ENCODE measurements at places on chromosomes 2 and 18.

DNA sequence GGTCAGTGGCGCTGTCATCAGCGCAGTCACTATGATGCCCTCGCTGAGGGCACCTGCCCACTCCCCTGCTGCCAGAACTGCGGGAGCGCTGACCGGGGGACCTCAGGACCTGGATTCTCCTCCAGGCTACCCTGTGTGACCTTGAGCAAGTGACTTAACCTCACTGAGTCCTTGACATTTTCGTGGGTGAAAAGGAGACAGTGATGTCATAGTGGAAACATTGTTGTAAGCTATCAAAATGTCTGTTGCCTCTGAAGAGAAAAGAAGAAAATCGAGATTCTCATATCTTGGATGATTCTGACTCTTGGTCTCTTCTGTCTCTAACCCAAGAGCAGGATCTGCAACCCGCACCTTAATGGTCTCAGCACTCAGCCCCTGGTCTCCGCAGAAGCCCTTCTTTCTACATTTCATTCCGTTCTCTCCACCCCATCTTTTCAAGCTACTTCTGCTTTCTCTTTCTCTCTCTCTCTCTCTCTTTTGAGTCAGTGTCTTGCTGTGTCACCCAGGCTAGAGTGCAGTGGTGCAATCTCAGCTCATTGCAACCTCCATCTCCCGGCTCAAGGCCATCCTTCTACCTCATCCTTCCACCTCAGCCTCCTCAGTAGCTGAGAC, 978 bp upstream of the TUBA4A start:
- peak overlapping the region; percentile 31 for H3K27ac ChIP-seq
- DNase-seq = no peak
- no peaks in the 10 kb centered on the region for H3K27me3 ChIP-seq
- H3K36me3 ChIP-seq = no peaks in the 10 kb centered on the region
- peak overlapping the region; percentile 57 for H3K4me3 ChIP-seq

DNA sequence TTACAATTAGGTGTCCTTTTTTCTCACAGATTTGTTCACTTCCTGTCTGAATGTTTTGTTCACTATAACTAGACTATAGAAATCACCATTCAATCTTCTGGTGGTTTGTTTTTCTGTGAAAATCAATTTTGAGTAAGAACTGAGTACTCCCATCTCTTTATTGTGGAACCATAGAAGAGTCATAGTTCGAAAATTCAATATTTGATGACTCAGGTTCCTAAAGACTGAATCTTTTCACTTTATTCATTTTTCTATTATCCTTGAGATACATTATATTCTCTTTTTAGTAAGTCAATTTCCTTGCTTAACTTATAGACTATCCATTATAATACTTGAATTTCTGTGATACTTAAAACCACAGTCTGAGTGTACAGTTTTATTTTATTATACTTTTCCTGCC, 49.3 kb upstream of the KCNH7 start:
- DNase-seq = no peak
- H3K27me3 ChIP-seq = no peaks in the 10 kb centered on the region
- no peak overlapping the region for H3K4me3 ChIP-seq
- no peak overlapping the region for H3K27ac ChIP-seq

- H3K27me3 ChIP-seq = no peaks in the 10 kb centered on the region
- DNase-seq = no peak
- no peaks in the 10 kb centered on the region for H3K4me1 ChIP-seq
- no peak overlapping the region for H3K4me3 ChIP-seq
- H3K36me3 ChIP-seq = no peaks in the 10 kb centered on the region
- no peak overlapping the region for H3K27ac ChIP-seq
These were observed 170.5 kb downstream of the FTCDNL1 start for GRCh38 chr2:199680482-199680881.

GRCh38 chr2:234447963-234448362, 48.9 kb downstream of the ARL4C start:
- no peak for DNase-seq
- peaks cover 1% of the 10 kb centered on the region for H3K4me1 ChIP-seq
- no peak overlapping the region for H3K27ac ChIP-seq

DNA sequence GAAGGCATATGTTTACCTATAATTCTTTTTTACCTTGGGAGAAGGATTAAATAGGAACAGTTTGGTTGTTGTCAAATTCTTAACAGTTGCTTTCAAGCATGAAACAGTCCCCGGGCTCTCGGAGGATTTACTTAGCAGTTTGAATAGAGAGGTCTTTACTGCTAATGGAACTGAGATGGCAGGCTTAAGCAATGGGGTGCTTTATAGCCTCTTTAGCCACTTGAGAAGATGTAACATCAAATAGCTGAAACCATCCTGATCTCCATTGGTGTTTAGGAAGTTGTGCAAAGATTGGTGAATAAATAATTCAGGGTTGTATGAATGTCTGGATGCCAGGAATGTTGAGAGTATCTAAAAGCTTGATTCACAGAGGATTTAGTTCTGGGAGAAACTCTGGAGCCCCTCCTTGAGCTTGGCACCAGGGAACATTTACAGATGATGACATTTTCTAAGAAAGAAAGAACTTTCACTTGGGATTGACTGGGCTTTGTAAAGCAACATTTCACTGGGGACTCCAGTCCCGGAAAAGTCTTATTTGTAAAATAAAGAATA, 51.9 kb downstream of the PTPRM start:
- H3K4me1 ChIP-seq = peaks cover 1% of the 10 kb centered on the region
- no peak overlapping the region for H3K27ac ChIP-seq

GRCh38 chr2:100222844-100223243, 80.5 kb upstream of the AFF3 start:
- H3K4me3 ChIP-seq = no peak overlapping the region
- no peak overlapping the region for H3K27ac ChIP-seq
- H3K36me3 ChIP-seq = no peaks in the 10 kb centered on the region
- H3K27me3 ChIP-seq = no peaks in the 10 kb centered on the region

GRCh38 chr18:54181856-54182602, 42.4 kb downstream of the MBD2 start:
- DNase-seq = no peak
- H3K36me3 ChIP-seq = no peaks in the 10 kb centered on the region
- no peaks in the 10 kb centered on the region for H3K27me3 ChIP-seq
- no peak overlapping the region for H3K27ac ChIP-seq
- no peak overlapping the region for H3K4me3 ChIP-seq

DNA sequence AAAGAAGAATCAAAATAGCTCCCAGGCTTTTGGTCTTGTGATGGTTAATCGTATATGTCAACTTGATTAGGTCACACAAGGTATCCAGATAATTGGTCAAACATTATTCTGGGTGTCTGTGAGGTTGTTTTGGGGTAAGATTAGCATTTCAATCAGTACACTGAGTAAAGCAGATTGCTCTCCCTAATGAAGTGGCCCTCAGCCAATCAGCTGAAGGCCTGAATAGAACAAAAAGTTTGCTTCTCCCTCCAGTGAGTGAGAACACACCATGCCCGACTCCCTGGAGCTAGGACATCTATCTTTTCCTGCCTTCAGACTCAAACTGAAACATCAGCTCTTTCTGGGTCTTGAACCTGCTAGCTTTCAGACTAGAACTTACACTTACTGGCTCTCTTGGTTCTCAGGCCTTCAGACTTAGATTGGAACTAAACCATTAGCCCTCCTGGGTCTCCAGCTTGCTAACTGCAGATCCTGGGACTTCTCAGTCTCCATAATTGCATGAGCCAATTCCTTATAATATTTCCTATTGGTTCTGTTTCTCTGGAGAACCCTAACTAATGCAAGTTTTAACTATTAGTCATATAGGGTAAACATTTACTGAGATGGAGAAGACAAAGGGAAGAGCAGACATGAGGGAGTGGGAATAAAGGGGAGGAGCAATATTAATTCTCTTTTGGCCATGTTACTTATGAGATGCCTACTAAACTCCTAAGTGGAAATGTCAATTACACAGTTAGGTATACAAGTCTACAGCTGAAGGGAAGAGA, 25.5 kb downstream of the LNPK start:
- H3K36me3 ChIP-seq = no peaks in the 10 kb centered on the region
- no peak overlapping the region for H3K27ac ChIP-seq
- H3K4me1 ChIP-seq = no peaks in the 10 kb centered on the region
- no peaks in the 10 kb centered on the region for H3K27me3 ChIP-seq
- H3K4me3 ChIP-seq = no peak overlapping the region
- DNase-seq = no peak

DNA sequence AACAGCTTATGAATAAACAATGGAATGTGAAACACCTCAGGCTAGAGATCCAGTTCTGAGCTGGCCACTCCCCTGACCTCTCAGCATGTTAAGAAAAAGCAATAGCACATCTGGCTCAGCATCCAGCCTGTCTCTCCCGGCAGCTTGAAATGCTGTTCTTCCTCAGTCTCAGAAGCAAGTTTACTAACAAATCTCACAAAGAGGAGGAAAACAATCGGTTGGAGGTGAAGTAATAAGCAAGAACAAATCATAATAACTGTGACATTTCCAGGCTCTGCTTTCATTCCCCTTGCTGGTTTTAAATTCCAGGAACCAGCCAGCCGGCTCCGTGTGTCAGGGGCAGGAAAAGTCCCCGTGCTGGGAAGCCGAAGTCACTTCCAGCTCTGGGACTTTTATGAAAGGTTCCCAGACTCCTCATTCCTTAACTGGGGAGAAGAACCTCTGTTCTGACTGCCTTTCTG, 133.9 kb upstream of the ARL4C start:
- H3K27me3 ChIP-seq = no peaks in the 10 kb centered on the region
- no peak overlapping the region for H3K27ac ChIP-seq
- no peaks in the 10 kb centered on the region for H3K4me1 ChIP-seq
- H3K36me3 ChIP-seq = no peaks in the 10 kb centered on the region

GRCh38 chr18:22838221-22838620, 94.9 kb upstream of the RBBP8 start:
- no peak overlapping the region for H3K4me3 ChIP-seq
- no peaks in the 10 kb centered on the region for H3K36me3 ChIP-seq
- H3K27me3 ChIP-seq = no peaks in the 10 kb centered on the region
- no peak for DNase-seq
- H3K4me1 ChIP-seq = no peaks in the 10 kb centered on the region
- H3K27ac ChIP-seq = no peak overlapping the region

DNA sequence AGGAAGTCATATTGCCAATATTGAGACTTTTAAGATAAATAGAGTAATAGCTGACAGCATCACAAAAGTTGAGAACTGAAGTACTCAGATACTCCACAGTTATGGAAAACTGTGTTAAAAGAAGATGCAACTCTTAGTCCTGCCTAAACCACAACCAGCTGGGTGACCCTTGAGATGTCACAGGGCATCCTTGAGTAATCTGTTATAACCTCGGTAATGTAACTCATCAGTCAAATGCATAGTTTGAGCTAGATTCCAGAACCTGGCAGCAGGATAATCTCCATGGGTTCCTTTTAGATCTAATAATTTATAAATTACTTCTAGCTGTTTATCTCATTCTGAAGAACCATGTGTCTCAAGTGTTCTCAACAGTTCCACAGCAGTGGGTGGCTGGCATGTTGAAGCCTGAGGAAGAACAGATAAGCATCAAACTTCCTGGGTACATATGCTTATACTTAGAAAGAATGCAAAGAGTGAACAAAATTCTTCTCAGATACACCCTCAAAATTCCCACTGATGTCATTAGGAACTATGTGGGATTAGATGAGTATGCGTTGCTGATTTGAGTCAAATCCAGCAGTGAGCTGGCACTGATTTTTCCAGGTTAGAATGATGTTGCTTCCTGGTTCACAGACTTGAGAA, 304.1 kb upstream of the ERBB4 start:
- H3K36me3 ChIP-seq = no peaks in the 10 kb centered on the region
- no peaks in the 10 kb centered on the region for H3K27me3 ChIP-seq
- DNase-seq = no peak
- H3K4me3 ChIP-seq = no peak overlapping the region

- no peaks in the 10 kb centered on the region for H3K36me3 ChIP-seq
- H3K4me1 ChIP-seq = peaks cover 1% of the 10 kb centered on the region
- DNase-seq = no peak
- H3K27ac ChIP-seq = no peak overlapping the region
These were observed 6.0 kb downstream of the MRPL30 start for GRCh38 chr2:99187011-99187410.

- H3K27me3 ChIP-seq = no peaks in the 10 kb centered on the region
- no peak overlapping the region for H3K4me3 ChIP-seq
- no peak for DNase-seq
- H3K36me3 ChIP-seq = no peaks in the 10 kb centered on the region
These were observed 2.2 kb downstream of the MPP4 start for GRCh38 chr2:201696151-201696659.

GRCh38 chr2:38793511-38793910, 15.5 kb downstream of the GEMIN6 start:
- no peak for DNase-seq
- H3K27me3 ChIP-seq = no peaks in the 10 kb centered on the region
- H3K4me3 ChIP-seq = no peak overlapping the region
- no peaks in the 10 kb centered on the region for H3K36me3 ChIP-seq
- no peaks in the 10 kb centered on the region for H3K4me1 ChIP-seq

- no peak overlapping the region for H3K27ac ChIP-seq
- peaks cover 4% of the 10 kb centered on the region for H3K4me1 ChIP-seq
- DNase-seq = no peak
These were observed 94.4 kb downstream of the EIPR1 start for GRCh38 chr2:3283206-3283605.

- no peak for DNase-seq
- no peak overlapping the region for H3K27ac ChIP-seq
- no peaks in the 10 kb centered on the region for H3K36me3 ChIP-seq
- no peaks in the 10 kb centered on the region for H3K27me3 ChIP-seq
- no peaks in the 10 kb centered on the region for H3K4me1 ChIP-seq
These were observed 61.2 kb downstream of the FAM171B start for GRCh38 chr2:186755066-186755465.

DNA sequence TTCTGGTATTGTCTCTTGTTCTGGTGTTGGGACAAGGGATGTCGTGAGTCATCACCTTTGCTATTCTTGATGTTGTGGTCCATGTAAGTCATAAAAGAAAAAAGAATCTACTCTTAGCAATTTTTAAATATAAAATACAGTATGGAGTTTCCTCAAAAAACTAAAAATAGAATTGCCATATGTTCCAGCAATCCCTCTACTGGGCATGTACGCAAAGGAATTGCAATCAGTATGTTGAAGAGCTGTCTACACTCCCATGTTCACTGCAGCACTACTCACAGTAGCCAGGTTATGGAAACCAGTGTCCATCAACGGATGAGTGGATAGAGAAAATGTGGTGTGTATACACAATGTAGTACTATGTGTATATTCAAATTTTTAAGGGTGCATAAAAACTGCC, 10.9 kb upstream of the GNAL start:
- H3K36me3 ChIP-seq = no peaks in the 10 kb centered on the region
- H3K27ac ChIP-seq = no peak overlapping the region
- H3K4me3 ChIP-seq = no peak overlapping the region
- DNase-seq = no peak
- H3K27me3 ChIP-seq = no peaks in the 10 kb centered on the region
- no peaks in the 10 kb centered on the region for H3K4me1 ChIP-seq

GRCh38 chr2:21891191-21891590, 767.4 kb downstream of the TDRD15 start:
- no peak overlapping the region for H3K27ac ChIP-seq
- peaks cover 6% of the 10 kb centered on the region for H3K4me1 ChIP-seq
- no peaks in the 10 kb centered on the region for H3K36me3 ChIP-seq
- no peaks in the 10 kb centered on the region for H3K27me3 ChIP-seq

- H3K27me3 ChIP-seq = no peaks in the 10 kb centered on the region
- no peak overlapping the region for H3K4me3 ChIP-seq
- H3K36me3 ChIP-seq = no peaks in the 10 kb centered on the region
- no peaks in the 10 kb centered on the region for H3K4me1 ChIP-seq
- H3K27ac ChIP-seq = no peak overlapping the region
These were observed 109.7 kb downstream of the MBD5 start for GRCh38 chr2:148130581-148130980.
